ENCODE measurements at places on chromosomes 6 and 20.
A peak's percentile ranks its signal among the peaks of the same experiment; 100 is the strongest.

DNA sequence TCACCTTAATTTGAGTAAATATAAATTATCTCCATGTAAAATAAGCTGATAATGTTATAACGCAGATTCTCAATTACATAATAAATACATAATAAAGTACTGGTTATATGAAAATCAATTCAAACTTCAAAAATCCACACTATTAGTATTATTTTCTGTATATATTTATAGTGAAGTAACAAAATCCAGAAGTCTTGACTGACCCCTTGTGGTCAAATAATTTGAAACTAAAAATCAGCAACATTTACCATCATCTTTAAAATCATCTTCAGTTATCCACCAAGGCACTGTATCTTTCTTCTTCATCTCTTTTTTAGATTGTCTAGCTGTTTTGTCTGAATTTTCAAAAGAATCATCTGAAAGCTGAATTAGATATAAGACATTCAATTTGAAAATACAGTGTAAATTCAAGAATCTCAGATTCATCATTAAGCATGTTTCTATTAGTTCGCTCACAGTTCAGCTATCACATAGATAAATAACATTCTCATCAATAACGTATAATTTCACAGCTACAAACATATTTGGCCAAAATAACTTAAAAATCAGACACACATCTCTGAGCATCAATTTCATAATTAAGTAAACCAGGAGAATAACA, 6.5 kb downstream of the CEP162 start:
- DNase-seq: peak; percentile 4

GRCh38 chr6:36809156-36809555, 30.1 kb downstream of the CPNE5 start:
- DNase-seq: no peak

DNA sequence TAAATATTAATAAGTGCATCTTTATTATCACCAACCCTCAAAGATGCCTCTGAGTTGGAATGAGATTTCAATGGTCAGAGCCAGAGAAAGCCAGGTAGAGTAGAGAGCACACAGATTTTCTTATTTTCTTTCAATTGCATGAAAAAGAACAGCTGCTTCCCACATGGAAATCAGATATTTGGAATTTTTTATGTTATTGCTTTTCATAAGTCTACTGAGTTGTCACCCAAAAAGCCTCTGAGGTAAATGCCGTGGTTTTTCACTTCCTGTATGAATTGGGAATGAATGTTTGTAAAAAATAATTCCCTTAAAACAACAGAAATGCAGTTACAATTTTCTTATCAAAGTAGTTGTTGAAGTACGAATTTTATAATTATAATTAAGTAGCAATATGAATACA, 563.1 kb downstream of the RFPL4B start:
- no peak for DNase-seq

DNA sequence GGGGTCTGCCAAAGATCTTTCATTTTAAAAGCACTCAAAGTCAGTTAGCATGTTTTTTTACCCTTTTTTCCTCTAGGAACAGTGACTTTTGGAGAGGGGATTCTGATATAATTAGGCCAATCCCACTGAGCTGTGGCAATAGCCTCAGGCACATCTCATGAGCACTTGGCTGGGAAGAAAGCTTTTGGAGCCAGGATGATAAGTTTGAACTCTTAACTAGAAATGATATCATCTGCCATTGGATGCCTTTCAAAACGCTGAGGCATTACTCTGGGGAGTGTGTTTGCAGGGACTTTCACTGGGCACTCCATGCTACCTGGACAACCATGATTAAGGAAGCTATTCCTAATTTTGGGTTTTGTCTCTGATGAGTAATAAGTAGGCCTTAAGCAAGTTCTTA, 3.7 kb downstream of the SCGN start:
- no peak for DNase-seq

GRCh38 chr6:22057962-22058361, 238.9 kb downstream of the PRL start:
- no peak for DNase-seq

GRCh38 chr6:132247381-132248159, 153.7 kb downstream of the MOXD1 start:
- DNase-seq: no peak

DNA sequence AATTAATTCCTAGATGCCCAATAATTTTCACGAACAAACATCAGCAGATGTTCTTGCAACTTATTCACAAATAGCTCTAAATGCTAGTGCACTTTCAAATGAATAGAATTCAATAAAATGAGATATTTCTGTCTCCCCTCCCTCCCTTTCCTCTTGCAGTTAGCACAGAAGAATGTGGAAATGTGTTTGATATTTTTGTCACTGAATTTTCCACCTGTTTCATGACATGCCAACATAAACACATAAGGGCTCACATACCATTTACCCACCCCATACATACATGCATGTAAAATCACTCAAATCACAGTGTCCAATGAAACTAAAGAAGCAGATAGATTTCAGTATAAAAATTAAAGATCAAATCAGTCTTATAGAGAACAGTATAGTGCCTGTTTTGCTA, 746.9 kb upstream of the MARCKS start:
- no peak for DNase-seq

DNA sequence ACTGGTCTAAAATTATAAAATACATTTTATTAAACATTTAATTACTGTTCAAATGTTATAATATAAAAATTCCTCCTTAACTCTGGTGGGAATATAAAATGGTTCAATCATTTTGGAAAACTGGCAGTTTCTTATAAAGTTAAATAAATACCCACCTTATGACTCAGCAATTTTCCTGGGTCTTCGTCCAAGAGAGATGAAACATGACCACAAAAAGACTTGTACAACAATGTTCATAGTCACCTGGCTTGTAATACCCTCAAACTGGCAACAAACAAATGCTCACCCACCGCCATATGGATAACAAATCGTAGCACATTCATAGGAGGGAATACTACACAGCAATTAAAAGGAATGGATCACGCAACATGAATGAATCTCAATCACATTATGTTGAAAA, 66.0 kb upstream of the RIN2 start:
- DNase-seq: no peak

DNA sequence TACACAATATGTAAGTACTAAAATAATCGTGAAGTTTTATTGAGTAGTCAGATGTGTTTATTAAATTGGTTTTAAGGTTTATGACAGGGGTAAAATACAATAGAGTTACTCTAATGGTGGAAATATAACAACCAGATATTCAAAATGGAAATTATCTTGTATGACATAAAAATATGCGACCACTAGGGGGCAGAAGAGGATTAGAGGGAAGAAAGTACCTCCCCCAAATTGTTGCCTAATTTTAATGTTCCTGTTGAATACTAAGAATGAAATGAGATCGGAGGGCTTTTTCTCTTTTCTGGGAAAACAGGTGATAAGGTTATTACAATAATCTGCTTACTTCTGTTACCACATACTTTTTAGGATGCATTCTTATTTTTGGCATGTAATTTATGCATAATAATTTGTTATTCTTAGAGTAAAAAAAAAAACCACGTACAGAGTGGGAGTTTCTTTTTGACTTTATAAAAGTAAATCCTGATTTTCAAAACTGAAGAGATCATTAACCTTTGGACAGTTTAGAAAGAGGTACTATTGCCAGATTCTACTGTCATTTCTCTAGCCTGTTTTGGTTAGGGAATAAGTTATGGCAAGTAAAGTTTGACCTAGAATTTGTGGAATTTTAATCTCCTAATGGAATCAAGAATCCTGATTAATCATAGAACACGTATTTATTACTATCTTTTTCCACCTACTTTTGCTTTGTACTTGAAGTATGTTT, 159.2 kb downstream of the CD109 start:
- DNase-seq: peak; percentile 47

Measured in NCI-H1436 (cell line).